Activated naive CD8-positive, alpha-beta T cell treated with anti-CD3 and anti-CD28 coated beads, Interleukin-2, amount 50 U/mL, for 24 hours (primary cell): ENCODE measurements at places on chromosomes 3 and 15.

GRCh38 chr3:53858096-53858741 is 11.9 kb downstream of the IL17RB start:
- no peak for DNase-seq

- no peak for DNase-seq
Observed at GRCh38 chr3:138919325-138919724, 27.6 kb downstream of the FOXL2 start.

GRCh38 chr3:40642812-40643211 is 118.1 kb downstream of the ZNF621 start:
- DNase-seq = no peak

GRCh38 chr3:151880416-151880690 is 6.9 kb downstream of the SUCNR1 start:
- DNase-seq = no peak

- DNase-seq = no peak
Observed at GRCh38 chr15:62928242-62928999, 114.1 kb upstream of the TPM1 start.

- DNase-seq = no peak
Observed at GRCh38 chr15:88695691-88696251, 57.0 kb downstream of the ISG20 start.

- no peak for DNase-seq
Observed at GRCh38 chr3:71564361-71564760, 19.2 kb downstream of the FOXP1 start.

- no peak for DNase-seq
Observed at GRCh38 chr3:42764115-42764514, 8.9 kb downstream of the CCDC13 start.

GRCh38 chr15:80758130-80758745 is 20.9 kb upstream of the CEMIP start:
- DNase-seq = no peak

GRCh38 chr15:28936481-28936881 is 50.7 kb downstream of the APBA2 start:
- DNase-seq = no peak

- DNase-seq = no peak
Observed at GRCh38 chr3:197430934-197431333, 124.8 kb downstream of the BDH1 start.

GRCh38 chr3:160948273-160948672 is 156.9 kb downstream of the B3GALNT1 start:
- DNase-seq = no peak

DNA sequence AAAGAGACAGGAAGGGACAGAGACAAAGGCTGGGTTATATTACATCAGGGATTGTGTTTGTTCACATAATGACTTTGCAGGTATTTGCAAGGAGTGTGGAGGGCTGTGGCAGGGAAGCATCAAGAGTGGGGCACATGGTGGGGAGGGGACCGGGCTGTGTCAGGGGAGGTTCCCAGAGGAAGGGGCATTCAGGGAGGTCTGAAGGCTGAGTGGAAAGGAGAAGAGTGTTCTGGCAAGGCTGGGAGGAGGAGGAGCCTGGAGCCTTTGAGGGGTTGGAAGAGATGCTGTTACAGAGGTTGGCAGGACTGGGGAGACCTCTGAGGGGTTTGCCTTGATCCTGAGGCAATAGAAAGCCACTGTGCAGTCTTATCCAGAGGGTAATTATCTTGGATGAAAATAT is 49.4 kb downstream of the EXOG start:
- no peak for DNase-seq

DNA sequence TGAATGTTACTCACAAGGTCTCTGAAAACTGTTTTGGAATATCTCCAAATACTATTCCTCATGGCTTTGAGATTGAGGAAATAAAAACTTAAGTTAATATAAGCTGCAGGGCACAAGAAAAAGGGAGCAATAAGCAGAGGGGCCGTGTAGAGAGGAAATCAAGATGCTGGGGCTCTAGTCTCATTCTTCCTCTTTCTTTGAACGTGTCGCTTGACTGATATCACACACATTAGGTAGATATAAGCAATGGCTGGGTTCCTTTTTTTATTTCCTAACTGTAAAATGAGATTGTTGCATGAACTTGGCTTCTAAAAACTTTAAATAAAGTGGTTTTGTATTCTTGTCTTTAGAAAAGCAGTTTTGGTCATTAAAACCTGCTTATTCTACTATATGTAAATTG is 326.7 kb upstream of the ROPN1 start:
- no peak for DNase-seq

DNA sequence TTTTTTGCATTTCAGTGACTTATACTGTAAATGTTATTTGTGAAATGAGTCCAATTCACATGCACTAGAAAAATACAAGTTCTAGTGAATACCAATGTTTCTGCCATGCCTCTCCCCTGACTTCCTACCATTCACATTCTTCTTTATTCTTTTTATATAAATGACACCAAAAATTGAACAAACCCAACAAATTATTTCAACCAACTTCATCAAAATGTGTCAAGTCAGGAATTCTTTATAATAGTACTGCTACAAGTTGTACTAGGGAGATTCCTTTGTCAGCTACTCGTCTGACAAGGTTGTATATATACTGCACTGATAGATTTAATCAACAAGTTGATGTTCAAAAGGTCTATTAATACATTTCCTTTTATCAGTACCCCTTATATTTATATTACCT is 3.0 kb downstream of the TBL1XR1 start:
- no peak for DNase-seq

DNA sequence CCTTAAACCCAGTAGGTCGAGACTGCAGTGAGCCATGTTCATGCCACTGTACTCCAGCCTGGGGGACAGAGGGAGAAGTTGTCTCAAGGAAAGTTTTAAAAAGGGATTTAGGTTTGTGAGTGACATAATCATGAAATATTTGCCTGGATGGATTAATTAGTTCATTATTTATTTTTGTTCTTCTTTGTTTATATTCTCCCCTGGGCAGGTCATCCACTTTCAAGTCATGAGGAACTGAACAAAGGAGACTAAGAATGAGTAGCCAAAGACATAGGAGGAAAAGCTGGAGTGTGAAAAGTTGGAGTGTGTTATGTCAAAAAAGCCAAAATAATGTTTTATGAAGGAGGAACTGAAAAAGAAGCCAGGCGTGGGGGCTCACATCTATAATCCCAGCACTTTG is 17.7 kb upstream of the PCCB start:
- no peak for DNase-seq

DNA sequence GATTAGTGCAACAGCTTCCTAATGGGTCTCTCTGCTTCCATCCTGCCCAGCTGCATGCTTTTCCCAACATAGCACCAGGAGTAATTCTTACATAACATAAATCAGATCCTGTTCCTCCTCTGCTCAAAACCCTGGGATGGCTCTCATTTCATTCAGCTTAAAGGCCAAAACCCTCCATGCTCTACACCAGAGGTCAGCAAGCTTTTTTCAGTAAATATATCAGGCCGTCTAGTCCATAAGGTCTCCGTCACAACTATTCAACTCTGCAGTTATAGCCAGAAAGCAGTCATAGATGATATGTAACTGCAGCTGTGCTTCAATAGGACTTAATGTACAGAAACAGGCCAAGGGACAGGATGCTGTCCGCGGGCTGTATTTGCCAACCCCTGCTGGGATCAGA is 202.8 kb upstream of the UBE2E2 start:
- DNase-seq = no peak

DNA sequence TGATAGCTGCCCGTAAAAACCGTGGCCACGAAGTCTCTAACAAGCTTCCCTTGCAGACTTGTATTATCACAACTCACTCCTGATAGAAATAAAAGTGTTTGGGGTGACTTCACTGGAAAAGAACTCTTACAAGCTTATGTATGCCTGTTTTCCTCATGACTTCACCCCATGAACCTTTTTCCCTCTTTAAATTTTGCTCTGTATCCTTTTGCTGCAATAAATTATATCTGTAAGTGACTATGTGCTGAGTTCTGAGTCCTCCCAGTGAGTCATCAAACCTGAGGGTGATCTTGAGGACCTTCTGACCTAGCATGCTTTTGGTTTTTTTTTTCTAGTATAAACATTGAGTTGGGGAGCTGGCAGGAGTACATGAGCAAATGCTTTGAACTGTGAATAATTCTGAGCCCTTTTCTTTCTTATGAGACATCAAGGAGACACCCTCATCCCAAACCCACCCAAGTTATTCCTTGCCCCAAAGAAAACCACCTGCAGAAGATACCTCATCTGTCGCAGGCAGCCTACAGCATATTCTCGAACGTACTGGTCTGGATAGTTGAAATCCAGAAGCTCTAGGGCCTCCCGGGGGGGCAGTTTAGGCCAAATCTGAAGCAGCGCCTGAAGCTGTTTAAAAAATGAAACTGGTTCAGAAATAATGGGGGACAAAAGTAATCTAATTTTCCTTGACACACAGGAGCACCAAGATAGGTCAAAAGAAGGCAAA is 85.9 kb downstream of the FAIM start:
- no peak for DNase-seq

GRCh38 chr3:115788921-115789470 is 165.7 kb downstream of the GAP43 start:
- DNase-seq = no peak

- DNase-seq = no peak
Observed at GRCh38 chr3:13801361-13802204, 78.3 kb downstream of the WNT7A start.

DNA sequence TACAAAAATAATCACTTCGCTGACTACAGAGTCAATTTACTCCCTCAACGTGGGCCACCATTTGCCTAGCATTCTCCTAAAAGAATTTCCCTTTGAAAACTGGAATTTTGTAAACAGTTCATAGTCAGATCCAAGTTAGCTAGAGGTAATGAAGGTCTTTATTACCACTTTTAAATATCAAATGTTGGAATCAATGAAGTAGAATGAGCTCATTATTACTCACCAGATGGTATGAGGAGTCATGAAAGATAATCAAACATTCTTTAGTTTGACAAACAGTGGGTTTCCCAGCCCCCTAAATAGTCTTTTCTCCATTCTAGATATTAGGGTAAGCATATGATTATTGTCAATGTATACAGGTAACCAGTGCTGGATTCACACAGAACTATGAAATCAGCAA is 455.7 kb upstream of the THBS1 start:
- DNase-seq = no peak

GRCh38 chr3:28915741-28916500 is 364.9 kb upstream of the RBMS3 start:
- DNase-seq = peak; percentile 6

DNA sequence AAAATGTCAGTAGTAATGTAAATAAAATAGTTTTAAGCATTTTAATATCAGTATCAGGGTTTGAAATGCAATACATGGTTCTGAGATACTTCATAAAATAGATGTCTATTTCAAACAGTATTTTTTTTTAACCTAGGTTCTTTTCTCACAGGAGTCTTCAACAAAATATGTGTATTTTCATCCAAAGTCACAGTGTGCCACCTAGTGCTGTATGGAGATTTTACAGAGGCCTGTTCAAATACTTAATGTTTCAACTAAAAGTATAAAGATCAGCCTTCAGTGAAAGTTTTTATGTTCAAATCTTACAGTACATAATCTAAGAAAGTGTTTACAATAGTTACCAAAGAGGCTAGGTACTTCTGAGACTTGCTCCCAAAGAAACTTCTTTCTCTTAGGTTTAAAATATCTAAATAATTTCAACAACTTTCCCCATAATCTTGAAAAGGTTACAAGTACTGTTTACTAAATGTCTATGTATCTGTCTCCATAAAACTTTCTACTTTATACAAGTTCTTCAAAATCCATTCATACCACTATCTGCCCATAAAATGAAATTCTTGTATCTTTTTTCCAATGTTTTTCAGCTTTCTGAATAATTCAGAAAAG is 38.3 kb downstream of the SCAPER start:
- DNase-seq = no peak

- DNase-seq = no peak
Observed at GRCh38 chr15:60781211-60781713, 302.3 kb upstream of the ICE2 start.

- DNase-seq = no peak
Observed at GRCh38 chr3:148600440-148600839, 97.3 kb upstream of the AGTR1 start.

GRCh38 chr15:75694241-75695182 is 18.1 kb downstream of the CSPG4 start:
- peak; percentile 28 for DNase-seq

DNA sequence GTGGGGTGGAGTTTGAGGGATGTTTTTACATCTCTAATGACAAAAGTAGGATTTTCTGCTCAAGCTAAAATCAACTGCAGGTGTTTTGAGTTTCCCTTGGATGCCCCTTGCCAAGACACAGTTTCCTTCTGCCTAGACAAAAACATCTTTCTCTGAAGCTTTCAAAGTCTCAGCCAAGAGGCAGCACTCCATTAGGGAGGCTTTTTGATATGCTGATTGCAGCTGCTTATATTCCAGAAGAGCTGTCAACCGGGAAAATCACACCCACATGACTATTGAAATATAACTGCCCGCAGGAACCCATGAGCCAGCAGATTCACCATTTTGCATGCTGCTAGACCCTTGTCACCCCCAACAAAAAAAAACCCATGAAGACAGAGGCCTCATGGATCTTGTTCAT is 27.5 kb upstream of the ZNF148 start:
- DNase-seq = no peak

GRCh38 chr3:187909866-187910265 is 164.6 kb upstream of the BCL6 start:
- no peak for DNase-seq

DNA sequence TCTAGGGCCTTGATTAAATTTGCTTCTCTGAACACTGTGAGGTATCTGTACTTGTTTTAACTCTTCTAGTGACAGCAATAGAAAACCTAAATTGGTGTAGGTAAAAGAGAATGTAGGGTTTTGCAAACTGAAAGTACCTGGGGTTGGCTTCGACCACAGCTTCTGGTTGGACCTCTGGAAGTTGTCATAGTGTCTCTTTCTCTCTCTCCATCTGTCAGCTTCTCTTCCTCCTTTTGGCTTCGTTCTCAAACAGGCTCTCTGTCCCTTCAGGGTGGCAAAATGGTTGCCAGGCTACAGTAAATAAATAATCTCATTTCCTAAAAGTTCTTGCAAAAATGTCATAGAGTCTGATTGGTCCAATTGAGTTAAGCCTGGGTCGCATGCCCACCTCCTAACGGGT is 149.3 kb upstream of the CTDSPL start:
- DNase-seq = no peak
